ENCODE measurements at places on chromosomes 3 and 15.

DNA sequence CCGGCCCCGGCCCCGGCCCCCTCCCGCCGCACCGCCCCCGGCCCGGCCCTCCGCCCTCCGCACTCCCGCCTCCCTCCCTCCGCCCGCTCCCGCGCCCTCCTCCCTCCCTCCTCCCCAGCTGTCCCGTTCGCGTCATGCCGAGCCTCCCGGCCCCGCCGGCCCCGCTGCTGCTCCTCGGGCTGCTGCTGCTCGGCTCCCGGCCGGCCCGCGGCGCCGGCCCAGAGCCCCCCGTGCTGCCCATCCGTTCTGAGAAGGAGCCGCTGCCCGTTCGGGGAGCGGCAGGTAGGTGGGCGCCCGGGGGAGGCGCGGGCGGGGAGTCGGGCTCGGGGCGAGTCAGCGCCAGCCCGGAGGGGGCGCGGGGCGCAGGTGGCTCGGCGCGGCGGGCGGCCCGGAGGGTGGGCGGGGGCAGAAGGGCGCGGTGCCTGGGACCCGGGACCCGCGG lies 352 bp downstream of the CHRD start:
- no peak for DNase-seq

- no peak for DNase-seq
Measured at GRCh38 chr15:72375501-72375845, 341 bp downstream of the HEXA start.

- DNase-seq, result no peak
Measured at GRCh38 chr3:22887664-22888291, 315.3 kb upstream of the UBE2E2 start.

- no peak for DNase-seq
Measured at GRCh38 chr15:93362821-93363220, 273.8 kb upstream of the RGMA start.

- no peak for DNase-seq
Measured at GRCh38 chr3:100185847-100186246, 71.5 kb upstream of the FILIP1L start.

- no peak for DNase-seq
Measured at GRCh38 chr3:55546866-55547669, 60.0 kb upstream of the WNT5A start.

Data from activated CD8-positive, alpha-beta memory T cell treated with anti-CD3 and anti-CD28 coated beads for 4 hours (primary cell).